ENCODE measurements at places on chromosomes 16 and 17.
A peak's percentile ranks its signal among the peaks of the same experiment; 100 is the strongest.

GRCh38 chr17:79789943-79790804 is 6.7 kb downstream of the CBX8 start:
- peak; percentile 48 for DNase-seq

DNA sequence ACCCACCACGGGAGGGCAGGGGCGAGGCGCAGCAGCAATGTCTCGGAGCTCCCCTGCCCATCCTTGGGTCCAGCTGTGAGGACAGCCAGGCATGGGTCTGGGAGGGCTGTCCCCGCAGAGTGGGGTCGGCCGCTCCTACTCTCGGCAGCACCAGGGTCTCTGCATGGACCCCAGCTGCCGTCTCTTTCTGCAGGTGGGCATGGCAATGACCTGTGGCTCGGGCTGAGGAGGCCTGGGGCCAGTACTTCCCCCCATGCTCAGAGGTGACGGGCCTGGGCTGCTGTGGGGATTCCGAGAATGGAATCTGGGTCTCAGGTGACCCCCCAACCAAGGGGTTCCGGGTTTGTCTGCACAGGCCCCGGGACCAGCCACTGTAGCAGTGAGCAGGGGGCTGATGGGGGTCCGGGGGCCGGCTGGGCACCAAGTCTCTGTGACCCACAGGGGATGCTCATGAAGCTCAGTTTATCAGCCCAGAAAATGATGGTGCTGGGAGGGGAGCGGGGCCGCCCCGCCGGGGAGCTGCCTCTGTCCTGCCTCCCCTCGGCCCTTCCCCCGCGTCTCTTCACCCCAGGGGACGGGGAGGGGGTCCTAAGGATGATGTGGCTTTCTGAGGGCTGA is 23.5 kb downstream of the CACNA1H start:
- DNase-seq: no peak

DNA sequence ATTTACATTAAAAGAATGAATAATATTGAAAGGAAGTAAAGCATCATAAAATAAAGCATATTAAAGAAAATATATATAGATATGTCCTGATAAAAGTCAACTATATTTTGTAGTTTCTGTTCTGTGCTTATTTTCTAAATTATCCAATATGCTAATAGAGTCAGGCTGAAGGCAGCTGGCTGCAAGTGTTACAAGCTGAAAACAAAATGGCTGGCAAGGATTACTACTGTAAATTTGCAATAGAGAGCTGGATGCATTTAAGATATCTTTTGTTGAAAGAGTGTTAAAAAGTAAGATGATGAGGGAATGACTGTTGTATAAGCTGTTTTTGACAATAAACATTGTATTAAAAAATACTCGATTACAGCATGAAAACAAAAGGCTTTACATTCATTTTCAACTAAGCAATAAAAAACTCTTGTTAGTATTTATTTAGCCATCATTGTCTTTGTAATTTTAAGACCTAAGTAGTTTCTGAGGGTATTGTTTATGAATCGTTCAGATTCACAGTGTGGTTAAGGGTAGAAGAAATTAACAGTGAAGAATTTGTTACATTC is 76.3 kb downstream of the TANC2 start:
- DNase-seq: no peak

DNA sequence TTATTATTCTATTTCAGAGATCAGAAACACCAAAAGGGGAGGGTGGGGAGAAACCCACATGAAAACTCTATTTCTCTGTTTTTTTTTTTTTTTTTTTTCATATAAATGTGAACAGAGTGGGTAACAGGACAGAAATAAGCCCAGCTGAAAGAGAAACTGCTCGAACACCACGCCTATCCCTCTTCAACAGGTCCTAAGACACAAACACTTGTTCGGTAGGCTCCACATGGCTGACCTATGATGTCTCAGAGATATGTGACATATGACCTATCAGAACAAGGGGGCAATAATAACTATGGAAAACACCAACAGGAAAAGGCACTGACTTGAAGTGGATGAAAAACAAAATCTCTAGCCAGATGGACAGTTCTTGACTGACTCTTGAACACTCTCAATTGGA is 44.8 kb downstream of the PARN start:
- no peak for DNase-seq

- peak; percentile 25 for DNase-seq
Measured at GRCh38 chr16:30715750-30716445, 16.9 kb downstream of the SRCAP start.

GRCh38 chr16:73199214-73199613 is 151.3 kb upstream of the ZFHX3 start:
- DNase-seq: no peak
